ENCODE measurements at places on chromosomes 1 and 21.
A peak's percentile ranks its signal among the peaks of the same experiment; 100 is the strongest.

DNA sequence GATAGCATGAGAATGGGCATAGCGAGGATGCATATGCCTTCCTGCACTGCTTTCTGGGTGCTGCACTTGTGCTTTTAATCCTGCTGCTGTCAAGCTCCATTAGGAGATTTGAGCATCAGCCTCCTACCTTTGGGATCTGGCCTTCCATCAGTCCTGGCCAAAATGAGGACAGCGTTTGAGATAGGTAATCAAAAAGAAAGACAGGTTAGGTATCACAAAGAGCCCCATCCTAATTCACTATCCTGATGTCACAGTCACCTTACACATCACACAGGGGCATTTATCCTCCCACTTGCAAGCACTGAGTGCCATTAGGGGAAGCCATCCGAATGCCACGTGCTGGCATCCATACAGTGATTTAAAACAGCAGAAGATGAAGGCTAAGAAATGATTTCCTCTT lies 13.2 kb upstream of the FAM163A start:
- no peak for DNase-seq

- no peak for DNase-seq
Measured at GRCh38 chr21:38984982-38985567, 179.3 kb downstream of the ETS2 start.

- no peak for DNase-seq
Measured at GRCh38 chr1:103283841-103284669, 175.7 kb upstream of the COL11A1 start.

- no peak for DNase-seq
Measured at GRCh38 chr1:2557482-2558400, 1.6 kb downstream of the TNFRSF14 start.

GRCh38 chr1:20114021-20114648 lies 5.2 kb downstream of the PLA2G2D start:
- no peak for DNase-seq

DNA sequence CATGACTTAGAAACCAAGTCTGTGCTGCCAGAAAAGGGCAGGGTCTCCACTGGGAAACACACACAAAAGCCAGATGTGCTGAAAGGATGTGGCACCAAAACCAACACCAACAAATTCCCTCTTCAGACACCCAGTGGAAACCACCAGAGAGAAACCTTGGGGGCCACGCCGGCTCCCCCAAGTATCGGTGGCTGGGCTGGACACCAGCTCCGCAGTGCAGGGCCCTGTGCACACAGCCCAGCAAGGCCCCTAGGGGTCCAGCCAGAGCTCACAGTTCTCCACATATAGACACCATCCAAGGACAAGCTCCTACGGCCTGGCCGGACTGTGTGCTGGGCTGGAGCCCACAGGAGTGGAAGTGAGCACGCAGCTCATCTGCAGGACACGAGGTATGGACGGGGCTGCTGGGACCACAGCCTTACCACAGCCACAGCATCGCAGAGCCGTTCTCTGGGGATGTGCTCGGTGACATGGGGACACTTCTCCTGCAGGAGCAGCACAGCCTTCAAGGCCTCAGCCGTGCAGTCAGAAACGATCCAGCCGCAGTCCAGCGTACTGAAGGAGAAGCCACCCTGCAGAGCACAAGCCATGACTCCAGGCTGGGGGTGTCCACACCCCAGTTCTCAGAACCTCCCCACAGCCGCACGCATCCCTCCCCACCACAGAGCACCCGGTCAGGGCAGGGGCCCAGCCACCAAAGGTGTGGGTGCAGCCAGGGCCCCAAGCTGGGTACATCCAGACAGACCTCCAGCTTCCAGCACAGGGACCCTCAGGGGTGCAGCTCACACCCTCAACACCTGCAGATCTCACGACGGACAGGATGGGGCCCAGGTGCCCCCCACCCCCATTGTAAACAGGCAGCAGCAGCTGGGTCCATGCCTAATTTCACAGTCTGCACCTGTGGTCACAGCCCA lies 21.3 kb downstream of the LSS start:
- no peak for DNase-seq

DNA sequence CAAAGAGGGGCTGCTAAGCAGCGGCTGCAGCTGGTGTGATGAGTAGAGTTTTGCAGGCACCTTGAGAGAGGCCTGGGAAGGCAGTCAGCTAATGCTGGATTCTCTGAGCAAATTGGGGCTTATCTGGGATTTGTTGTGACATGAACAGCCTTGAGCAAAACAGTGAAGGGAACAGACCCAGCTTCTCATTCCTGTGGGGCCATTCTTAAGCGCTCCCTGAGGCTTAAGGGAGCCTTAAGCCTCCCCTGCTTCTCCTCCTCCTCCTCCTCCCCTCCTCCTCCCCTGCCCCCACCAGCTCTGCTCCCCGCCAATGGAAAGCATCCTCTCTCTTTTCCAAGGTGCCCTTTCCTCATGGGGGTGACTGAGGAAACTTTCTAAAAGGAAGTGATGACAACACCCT lies 21.3 kb downstream of the HMGCS2 start:
- no peak for DNase-seq

DNA sequence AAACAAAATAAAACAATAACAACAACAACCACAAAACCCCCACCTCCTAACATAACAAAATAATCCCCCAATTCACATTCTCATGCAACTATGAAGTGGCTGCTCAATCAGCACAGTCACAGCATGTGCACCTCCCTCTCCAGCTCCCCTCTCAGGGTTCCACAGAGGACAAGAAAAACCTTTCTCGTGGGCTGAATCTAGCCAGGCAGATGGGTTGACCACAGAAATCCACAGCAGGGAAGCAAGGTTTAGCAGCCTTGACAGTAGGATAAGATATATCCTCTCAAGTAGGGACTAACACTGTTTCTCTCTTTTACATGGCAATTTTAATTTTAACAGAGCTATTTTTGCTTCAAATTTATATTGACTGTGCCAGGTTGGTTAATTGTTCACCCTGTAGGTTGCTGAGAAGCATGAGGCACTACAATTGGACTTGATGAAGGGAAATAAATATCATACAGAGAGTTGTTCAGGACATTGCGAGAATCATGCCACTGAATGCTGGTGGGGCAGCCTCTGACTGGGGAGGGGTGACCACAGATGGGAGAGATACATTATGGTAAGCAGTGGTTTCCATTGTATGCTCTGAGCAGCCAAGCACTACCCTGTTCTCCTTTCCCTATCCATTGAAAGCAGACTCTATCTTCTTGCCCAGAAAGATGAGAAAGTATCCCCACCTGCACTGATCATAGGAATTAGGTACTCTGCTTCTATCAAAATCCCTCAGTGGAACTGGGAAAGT lies 535.1 kb downstream of the DPYD start:
- DNase-seq: no peak

- no peak for DNase-seq
Measured at GRCh38 chr1:205488074-205488723, 16.3 kb upstream of the CDK18 start.

- no peak for DNase-seq
Measured at GRCh38 chr1:74357756-74358155, 122.6 kb downstream of the TNNI3K start.

DNA sequence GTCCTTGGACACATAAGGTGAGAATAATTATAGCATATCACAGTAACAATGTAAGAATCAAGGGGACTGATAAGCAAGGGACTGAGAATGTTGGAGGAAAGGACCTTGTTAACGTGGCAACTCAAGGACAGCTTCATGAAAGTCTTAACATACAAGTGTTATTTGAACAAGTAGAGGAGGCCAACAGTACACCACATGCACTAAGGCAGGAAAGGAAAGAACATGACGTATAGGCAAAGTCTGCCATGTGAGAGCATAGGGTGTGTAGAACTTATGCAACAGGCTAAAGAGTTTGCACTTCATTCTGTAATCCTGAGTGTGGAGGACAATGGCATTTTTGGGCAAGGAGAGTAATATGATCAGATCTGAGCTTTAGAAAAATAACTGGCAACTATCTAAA lies 33.3 kb upstream of the DIRAS3 start:
- DNase-seq: no peak

DNA sequence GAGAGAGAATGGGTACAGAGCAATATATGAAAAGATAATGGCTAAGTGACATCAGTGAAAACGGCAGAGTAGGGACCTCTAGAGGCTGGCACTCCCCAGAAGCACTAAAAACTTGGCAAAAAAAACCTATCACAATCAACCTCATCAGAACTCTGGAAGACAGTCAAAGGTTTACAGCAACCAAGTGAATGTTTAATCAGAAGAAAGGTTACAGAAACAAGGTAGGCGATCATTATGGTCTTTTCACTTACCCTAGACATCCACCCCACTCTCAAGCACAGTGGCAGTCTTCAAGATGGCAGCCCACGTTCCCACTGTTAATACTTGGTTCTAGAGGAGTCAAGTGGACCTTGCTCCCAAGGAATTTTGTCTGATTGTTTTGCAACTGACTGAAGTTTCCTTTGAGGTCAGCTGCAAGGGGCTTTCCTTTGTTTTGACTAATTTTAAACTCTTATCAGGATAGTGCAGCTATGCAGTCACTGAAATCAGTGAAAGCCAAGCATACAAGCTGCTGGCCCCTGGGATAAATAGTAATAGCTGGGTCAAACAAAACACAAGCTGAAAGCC lies 7.2 kb downstream of the KIFAP3 start:
- peak; percentile 27 for DNase-seq

DNA sequence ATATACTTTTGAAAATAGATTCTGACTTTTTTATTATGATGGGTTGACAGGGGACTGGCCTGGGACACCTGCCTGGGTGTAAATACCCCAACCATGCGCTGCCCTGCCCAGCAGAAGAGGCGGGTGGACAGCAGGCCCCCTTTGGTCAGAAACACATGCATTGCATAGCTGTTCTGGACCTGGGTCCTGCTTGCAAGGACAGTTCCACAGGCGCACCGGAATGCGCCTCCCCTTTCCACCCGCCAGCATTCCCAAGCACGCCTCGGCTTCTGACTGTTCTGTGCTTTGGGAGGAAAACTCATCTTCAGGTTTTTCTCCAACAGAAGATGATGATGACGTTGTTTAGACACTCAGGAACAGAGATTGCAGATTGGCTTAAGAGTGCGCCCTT lies 428 bp upstream of the ZNF678 start:
- no peak for DNase-seq

GRCh38 chr1:70820396-70820795 lies 227.2 kb downstream of the PTGER3 start:
- DNase-seq: no peak

GRCh38 chr21:39153842-39154241 lies 29.4 kb downstream of the PSMG1 start:
- no peak for DNase-seq

GRCh38 chr1:166906647-166907046 lies 30.6 kb upstream of the TADA1 start:
- no peak for DNase-seq

DNA sequence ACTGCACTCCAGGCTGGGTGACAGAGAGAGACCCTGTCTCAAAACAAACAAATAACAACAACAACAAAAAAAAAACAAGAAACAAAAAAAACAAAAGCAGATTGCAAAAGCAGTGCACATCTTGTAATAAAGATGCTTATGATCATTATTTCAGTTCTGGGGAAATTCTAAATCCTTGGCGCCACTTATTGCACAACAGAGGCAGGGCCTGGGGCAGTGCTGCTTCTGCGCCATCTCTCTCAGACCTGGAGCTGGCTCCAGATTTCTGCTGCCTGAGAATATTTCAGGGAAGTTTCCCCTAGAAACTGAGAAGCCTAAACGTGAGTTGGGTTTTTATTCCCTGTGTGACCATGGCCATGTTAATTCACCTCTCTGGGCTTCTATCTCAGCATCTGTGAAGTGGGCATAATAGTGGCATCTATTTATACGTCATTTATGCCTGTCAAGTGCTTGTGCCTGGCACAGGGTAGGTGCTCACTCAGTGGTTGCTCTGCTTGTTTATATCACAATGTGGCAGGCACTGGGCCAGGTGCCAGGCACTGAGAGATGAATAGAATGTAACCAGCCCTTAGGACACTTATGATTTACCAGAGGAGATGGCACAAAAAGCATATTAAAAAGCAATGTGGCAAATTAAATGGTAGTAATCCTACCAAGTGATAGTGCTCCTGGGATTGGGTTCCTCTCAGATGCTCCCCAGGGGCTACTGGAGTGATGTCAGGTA lies 67.9 kb downstream of the MDM4 start:
- DNase-seq: no peak

DNA sequence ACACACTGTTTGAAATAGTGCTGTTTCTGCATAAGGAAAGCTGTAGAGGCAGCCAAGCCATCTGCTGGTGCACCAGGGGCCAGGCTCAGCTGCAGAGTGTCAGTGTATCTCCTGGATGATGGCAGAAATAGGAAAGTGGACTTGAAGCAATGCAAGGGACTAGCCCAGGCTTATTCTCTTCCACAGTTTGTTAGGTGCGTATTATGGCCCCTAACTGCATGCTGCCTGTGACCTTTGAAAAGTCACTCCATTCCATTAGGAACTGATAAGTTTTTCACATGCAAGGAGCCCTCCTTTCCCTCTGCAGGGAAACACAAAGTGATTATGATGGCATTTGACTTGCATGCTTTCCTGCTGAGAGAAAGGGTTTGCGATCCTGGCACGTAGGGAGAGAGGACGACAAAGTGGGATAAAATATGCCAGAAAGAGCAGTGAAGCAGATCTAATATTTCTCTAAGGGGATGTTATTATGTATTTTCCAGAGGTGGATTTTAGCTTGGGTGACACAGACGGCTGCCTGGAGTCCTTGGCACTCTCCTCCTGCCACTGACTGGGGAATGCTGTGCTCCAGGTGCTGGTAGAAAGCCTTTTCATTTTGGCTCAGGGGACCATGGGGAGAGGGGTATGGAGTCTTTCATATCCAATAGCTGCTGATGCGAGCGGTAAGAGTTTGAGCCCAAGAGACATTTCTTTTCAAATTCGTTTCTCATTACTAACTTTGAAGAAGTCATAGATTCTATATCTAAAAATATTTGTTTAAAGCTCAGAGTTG lies 402.1 kb upstream of the B3GALT2 start:
- DNase-seq: no peak

DNA sequence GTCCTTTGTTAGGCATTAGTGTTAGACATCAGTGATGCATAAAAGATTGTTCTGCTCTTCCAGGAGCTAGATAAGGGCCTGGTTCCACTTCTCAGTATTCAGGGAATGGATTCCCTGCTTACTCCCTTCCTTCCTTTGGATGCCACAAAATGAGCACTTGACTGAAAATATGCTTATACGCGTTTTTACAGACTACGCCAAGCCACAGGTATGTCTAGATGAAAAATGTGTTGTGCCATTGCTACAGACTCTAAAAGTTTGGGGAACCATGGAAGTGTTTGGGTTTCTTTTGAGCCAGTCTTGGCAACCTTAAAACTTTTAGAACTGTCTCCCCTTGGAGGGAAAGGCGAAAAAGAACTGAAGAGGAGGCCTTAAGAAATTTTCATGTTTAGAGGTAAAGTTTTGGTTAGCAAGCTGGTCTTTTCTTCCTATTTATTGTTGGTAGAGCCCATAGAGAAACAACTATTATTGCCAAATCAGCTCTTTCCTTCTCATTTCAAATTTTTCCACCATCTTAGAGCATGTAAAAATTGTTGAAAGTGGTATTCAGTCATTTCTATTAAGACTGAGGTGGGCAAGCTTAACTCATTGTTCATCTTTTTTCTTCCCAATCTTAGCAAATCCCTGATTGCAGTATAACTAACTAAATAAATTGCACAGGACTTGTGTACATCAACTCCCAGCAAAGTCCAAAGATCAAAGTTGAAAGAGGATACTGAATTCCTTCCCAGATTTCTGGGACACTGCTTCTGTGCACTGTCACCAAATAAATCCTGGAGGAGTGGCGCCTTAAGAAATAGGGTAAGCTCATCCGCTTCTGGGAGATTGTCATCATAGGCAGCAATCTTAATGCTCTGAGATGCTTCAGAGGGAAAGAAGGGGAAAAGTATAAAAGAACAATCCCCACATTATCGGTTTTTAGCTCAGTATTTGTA lies 18.9 kb downstream of the FGGY start:
- no peak for DNase-seq

GRCh38 chr1:162003061-162003829 lies 20.4 kb downstream of the OLFML2B start:
- peak; percentile 56 for DNase-seq

GRCh38 chr1:228825840-228826484 lies 90.7 kb downstream of the RHOU start:
- DNase-seq: no peak
